ENCODE measurements at places on chromosomes 5 and 9.
A peak's percentile ranks its signal among the peaks of the same experiment; 100 is the strongest.

GRCh38 chr5:133421394-133421793 lies 190.9 kb downstream of the FSTL4 start:
- DNase-seq, result peak; percentile 35
- no peak overlapping the region for H3K4me3 ChIP-seq
- H3K4me1 ChIP-seq, result peaks cover 10% of the 10 kb centered on the region
- no peak overlapping the region for H3K27ac ChIP-seq

DNA sequence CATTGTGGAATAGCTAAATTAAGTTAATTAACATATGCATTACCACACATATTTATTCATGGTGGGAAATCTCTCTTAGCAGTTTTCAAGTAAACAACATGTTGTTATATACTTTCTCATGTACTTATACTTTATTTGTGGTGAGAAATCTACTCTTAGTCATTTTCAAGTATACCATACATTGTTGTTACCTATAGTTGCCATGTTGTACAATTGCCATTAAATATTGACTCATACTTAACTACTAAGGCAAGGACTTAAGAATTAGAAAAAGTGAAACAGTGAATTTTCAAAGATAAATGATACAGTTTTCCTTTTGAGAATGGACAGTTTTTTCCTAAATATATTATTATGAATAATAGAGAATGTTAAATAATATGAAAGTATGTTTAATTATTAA lies 27.7 kb downstream of the UGCG start:
- peaks cover 23% of the 10 kb centered on the region for H3K36me3 ChIP-seq
- no peak for DNase-seq
- peaks cover 48% of the 10 kb centered on the region for H3K4me1 ChIP-seq
- H3K27me3 ChIP-seq, result no peaks in the 10 kb centered on the region
- H3K27ac ChIP-seq, result no peak overlapping the region

DNA sequence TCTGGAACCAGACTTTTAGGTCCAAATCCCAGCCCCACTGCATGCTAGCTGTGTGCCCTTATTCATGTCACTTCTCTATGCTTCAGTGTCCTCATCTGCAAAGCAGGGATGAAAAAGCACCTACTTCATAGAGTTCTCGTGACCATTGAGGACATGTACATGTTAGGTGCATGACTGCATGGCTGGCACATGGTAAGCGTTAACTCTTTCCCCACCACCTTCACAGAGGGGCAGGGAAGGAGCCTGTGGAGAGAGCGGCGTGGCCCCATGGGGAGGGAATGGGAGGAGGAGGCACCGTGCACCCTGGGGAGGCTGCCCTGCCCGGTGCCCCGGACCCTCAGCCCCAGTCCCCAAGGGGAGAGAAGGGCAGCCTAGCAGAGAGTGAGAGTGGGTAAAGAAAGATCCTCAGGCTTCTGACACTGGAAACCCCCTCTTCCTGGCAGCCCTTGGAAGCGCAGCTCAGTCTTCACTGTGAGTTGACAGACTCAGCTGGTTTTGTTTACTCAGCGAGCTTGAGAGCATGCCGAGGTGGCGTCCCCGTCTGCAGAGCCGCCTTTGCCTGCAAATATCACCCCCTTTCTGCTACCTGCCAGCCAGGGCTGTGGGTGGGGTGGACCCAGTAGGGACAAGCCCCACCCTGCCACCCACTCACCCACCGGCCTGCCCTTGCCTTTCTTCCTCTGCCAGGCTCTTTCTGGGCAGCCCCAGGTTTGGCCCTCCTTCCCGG lies 10.6 kb upstream of the ANGPTL2 start:
- no peaks in the 10 kb centered on the region for H3K4me1 ChIP-seq
- DNase-seq, result no peak
- H3K4me3 ChIP-seq, result no peak overlapping the region
- H3K36me3 ChIP-seq, result no peaks in the 10 kb centered on the region
- H3K27ac ChIP-seq, result no peak overlapping the region

- DNase-seq, result no peak
- H3K27me3 ChIP-seq, result no peaks in the 10 kb centered on the region
- no peak overlapping the region for H3K4me3 ChIP-seq
- H3K4me1 ChIP-seq, result peaks cover 17% of the 10 kb centered on the region
- H3K36me3 ChIP-seq, result peaks cover 2% of the 10 kb centered on the region
Measured at GRCh38 chr9:35795695-35796094, 4.3 kb downstream of the NPR2 start.

- DNase-seq, result no peak
- H3K4me3 ChIP-seq, result no peak overlapping the region
- H3K27me3 ChIP-seq, result peaks cover 1% of the 10 kb centered on the region
- no peak overlapping the region for H3K27ac ChIP-seq
- H3K36me3 ChIP-seq, result no peaks in the 10 kb centered on the region
- H3K4me1 ChIP-seq, result no peaks in the 10 kb centered on the region
Measured at GRCh38 chr5:175851311-175851710, 20.1 kb upstream of the CPLX2 start.

DNA sequence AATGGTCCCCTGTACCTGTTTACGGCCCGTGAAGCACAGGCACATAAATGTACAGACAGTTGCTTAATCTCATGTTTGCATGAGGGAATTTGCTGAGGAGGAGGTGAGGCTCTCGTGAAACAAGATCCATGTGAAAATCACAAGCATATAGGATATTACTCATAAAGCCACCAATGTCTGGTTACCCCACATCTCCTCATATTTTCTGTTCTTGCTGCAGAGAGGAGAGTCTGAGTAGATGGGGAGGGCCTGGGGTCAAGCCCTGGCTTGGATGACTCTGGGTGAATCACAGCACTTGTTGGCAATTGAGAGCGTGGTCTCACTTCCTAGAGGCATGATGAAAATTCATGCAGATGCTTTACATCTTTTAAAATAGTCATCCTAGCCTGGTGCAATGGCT lies 975 bp downstream of the AGXT2 start:
- no peaks in the 10 kb centered on the region for H3K36me3 ChIP-seq
- no peak overlapping the region for H3K27ac ChIP-seq
- no peaks in the 10 kb centered on the region for H3K4me1 ChIP-seq
- no peak for DNase-seq
- peaks cover 22% of the 10 kb centered on the region for H3K27me3 ChIP-seq

DNA sequence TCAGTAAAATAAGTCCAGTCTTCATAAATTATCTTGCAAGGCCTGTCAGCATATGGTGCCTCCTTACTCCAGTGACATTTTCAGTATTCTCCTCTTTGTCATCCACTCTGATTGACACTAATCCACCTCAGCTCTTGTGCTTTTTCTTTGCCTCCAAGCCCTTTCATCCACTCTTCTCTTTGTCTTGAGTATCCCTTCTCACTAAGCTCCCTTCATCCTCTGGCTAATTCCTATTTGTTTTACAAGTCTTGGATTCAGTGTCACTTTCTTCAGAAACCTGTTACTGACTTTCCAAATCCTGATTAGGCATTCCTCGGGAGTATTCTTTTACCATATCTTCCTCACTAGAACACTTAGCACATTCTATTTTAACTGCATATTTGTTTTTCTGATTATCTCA lies 100.6 kb upstream of the VCAN start:
- H3K27ac ChIP-seq, result no peak overlapping the region
- DNase-seq, result no peak
- no peaks in the 10 kb centered on the region for H3K4me1 ChIP-seq
- H3K36me3 ChIP-seq, result no peaks in the 10 kb centered on the region
- H3K27me3 ChIP-seq, result peaks cover 2% of the 10 kb centered on the region

DNA sequence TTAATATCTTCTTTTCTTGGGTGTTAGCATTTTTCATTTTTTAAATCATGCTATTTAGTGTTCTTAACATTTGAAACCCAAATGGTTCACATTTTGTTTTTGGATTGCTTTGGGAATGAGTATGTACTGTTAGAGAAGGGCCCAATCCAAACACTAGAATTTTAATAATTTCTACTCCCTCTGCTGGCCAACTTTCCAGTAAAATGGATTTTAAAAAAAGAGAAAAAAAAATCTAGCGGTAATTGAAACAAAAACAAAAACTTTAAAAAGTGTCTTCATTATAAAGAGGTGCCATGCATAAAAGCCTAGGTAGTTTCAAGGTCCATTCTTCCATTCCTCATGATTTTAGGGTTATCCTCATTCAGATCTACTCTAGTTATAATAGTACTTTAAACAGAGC lies 32.1 kb upstream of the RICTOR start:
- no peak overlapping the region for H3K4me3 ChIP-seq
- peaks cover 13% of the 10 kb centered on the region for H3K4me1 ChIP-seq
- no peak for DNase-seq
- no peak overlapping the region for H3K27ac ChIP-seq

- no peak overlapping the region for H3K27ac ChIP-seq
- no peak for DNase-seq
- peaks cover 7% of the 10 kb centered on the region for H3K27me3 ChIP-seq
- H3K4me3 ChIP-seq, result no peak overlapping the region
- no peaks in the 10 kb centered on the region for H3K4me1 ChIP-seq
Measured at GRCh38 chr5:113371721-113372196, 63.0 kb downstream of the TSSK1B start.

- H3K4me3 ChIP-seq, result no peak overlapping the region
- no peak overlapping the region for H3K27ac ChIP-seq
- H3K36me3 ChIP-seq, result peaks cover 1% of the 10 kb centered on the region
- H3K4me1 ChIP-seq, result peaks cover 45% of the 10 kb centered on the region
Measured at GRCh38 chr9:129232839-129233591, 55.0 kb upstream of the IER5L start.

- H3K4me1 ChIP-seq, result no peaks in the 10 kb centered on the region
- no peaks in the 10 kb centered on the region for H3K36me3 ChIP-seq
- no peak overlapping the region for H3K4me3 ChIP-seq
- DNase-seq, result no peak
Measured at GRCh38 chr5:30108051-30108450, 1085.4 kb upstream of the CDH6 start.

GRCh38 chr5:190366-191035 lies 794 bp upstream of the LRRC14B start:
- H3K4me3 ChIP-seq, result no peak overlapping the region
- DNase-seq, result no peak
- H3K27ac ChIP-seq, result no peak overlapping the region
- H3K36me3 ChIP-seq, result no peaks in the 10 kb centered on the region
- H3K4me1 ChIP-seq, result peaks cover 9% of the 10 kb centered on the region

GRCh38 chr9:114054191-114054690 lies 23.9 kb downstream of the AMBP start:
- no peak for DNase-seq
- H3K36me3 ChIP-seq, result no peaks in the 10 kb centered on the region
- H3K27ac ChIP-seq, result no peak overlapping the region
- no peak overlapping the region for H3K4me3 ChIP-seq

DNA sequence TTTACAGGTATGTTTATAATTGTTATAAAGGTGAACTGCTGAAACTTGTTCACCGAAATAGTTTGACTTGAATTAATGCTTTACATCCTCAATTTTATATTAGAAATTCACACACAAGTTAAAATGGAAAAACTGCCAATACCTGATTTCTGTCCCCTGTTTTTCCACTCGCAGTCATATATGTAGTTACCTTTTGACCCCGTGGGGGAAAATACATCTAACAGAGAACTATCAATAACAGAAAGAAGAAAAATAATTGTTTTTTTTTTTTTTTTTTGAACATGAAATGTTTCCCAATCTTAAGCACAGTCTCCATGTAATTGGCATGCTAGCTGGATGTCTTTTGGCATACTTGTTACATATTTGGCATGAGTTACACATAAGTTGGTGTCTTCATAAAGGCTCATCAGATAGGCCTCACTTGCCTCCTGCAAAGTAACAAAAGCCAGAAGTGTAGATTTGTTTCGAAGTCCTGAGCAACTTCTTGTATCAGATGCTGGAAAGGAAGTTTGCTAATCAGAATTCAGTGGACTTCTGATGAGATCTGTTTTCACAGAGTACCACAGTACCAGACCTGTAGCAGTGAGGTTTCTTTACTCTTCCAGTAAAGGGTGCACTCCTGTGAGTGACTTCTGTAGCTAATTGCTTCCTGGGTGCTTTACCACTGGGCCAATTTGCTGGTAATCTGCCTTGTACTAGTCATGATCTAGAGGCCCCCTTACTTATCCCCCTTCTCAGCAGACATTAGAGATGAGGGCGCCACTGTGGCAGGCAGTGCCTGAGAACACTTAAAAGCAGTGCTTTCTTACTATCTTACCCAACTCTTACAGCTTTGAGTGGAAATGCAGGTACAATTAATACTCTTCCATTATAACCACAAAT lies 36.2 kb upstream of the CXXC5 start:
- peaks cover 33% of the 10 kb centered on the region for H3K4me1 ChIP-seq
- H3K27ac ChIP-seq, result peak overlapping the region; percentile 56
- H3K27me3 ChIP-seq, result no peaks in the 10 kb centered on the region
- DNase-seq, result no peak

DNA sequence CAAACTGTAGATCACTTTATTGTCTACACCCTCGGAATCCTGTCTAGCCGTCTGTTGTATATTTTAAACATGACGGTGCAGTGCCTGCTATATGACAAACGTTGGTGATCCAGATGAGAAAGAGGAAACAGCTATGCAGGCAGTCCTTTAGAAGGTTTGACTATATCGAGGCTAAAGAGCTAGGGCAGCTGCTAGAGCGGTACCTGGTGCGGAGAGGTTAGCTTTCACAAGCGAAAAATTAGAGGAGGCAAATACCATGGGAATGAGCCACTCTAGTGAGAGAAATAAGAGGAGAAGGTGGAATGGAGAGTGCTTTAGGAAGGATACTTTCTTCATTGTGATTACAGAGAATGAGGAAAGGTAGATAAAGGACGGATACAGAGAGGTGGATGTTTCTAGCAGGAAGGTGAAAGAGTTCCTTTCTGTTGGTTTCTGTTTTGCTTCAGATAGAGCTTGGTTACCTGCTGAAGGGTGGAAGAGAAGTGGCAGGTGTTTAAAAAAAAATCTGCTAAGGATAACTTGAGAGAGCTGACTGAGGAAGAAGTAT lies 959 bp upstream of the FBXL17 start:
- no peaks in the 10 kb centered on the region for H3K27me3 ChIP-seq
- H3K4me1 ChIP-seq, result peaks cover 28% of the 10 kb centered on the region
- no peak for DNase-seq
- H3K36me3 ChIP-seq, result peaks cover 2% of the 10 kb centered on the region

GRCh38 chr5:33332804-33333203 lies 108.0 kb upstream of the TARS1 start:
- H3K27ac ChIP-seq, result no peak overlapping the region
- no peaks in the 10 kb centered on the region for H3K4me1 ChIP-seq
- H3K4me3 ChIP-seq, result no peak overlapping the region

DNA sequence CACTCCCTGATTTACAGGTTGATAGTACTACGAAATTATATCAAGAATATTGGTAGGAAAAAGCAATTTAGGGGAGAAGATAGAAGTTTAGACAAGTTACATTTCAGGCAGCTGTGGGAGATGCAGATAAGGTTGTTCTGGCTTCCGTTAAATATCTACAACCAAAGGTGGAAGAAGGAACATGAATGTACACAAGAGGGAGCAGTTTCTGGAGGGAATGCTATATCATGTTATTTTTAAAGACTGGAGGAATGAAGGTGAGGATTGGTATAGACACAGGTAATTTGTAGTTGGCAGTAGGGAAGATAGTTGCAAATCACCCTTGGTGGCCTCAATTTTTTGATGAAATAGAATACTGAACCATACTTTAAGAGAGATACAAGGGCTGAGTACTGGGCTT lies 187.3 kb upstream of the NMUR2 start:
- no peaks in the 10 kb centered on the region for H3K4me1 ChIP-seq
- H3K4me3 ChIP-seq, result no peak overlapping the region
- H3K27me3 ChIP-seq, result no peaks in the 10 kb centered on the region
- no peak for DNase-seq
- H3K36me3 ChIP-seq, result no peaks in the 10 kb centered on the region

All from activated naive CD8-positive, alpha-beta T cell treated with anti-CD3 and anti-CD28 coated beads, Interleukin-2, amount 50 U/mL, for 24 hours (primary cell).